CD4-positive, alpha-beta T cell treated with Interferon gamma for 1 hour (primary cell): ENCODE measurements at places on chromosomes 11 and 22.

DNA sequence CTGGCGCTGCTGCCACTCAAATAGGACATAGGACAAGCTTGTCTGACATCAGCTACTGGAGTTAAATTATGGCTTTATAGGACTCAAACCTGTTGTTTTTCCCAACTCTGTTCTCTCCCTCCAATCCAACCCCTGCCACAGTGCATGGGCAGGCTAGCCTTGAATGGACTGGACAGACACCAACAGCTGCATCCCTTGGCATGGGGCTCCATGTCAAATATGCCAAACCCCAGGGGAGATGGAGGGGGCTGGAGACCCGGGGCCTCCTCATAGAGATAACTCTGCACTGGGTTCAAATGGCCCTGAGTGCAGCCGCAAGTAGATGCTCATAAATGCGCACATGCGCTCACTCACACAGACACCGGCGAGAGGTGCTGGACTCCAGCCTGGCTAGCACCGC lies 28.9 kb downstream of the CD5 start:
- DNase-seq = no peak

GRCh38 chr11:115869780-115870431 lies 365.7 kb upstream of the CADM1 start:
- peak; percentile 8 for DNase-seq

- DNase-seq = no peak
Observed at GRCh38 chr11:67317888-67318555, 14.7 kb downstream of the SSH3 start.

GRCh38 chr11:84103096-84103495 lies 816.9 kb upstream of the CCDC90B start:
- DNase-seq = no peak

DNA sequence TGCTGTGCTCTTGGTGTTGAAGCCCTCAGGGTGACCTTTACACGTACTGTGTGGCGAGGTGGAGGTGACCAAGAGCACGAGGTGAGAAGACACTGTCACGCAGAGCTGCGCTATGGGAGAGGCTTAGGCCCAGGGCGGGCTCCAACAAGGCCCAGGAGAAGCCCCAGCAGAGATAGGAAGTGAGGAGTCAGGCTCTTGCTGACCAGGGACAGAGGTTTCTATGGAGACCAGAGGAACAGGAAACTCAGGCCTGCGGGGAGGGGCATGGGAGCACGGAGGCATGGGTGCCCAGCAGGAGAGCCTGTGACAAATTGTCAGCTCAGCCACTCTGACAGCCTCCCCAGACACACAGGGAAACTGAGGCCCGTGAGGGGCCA lies 15.8 kb downstream of the DGKZ start:
- DNase-seq = peak; percentile 59
